Stimulated activated CD4-positive, alpha-beta T cell treated with anti-CD3 and anti-CD28 coated beads, Interleukin-1b, Interleukin-23, amount 100 ng/mL, for 1 hour (primary cell): ENCODE measurements at places on chromosomes 3 and 15.

GRCh38 chr15:92714077-92714476 lies 58.5 kb upstream of the FAM174B start:
- DNase-seq = no peak

DNA sequence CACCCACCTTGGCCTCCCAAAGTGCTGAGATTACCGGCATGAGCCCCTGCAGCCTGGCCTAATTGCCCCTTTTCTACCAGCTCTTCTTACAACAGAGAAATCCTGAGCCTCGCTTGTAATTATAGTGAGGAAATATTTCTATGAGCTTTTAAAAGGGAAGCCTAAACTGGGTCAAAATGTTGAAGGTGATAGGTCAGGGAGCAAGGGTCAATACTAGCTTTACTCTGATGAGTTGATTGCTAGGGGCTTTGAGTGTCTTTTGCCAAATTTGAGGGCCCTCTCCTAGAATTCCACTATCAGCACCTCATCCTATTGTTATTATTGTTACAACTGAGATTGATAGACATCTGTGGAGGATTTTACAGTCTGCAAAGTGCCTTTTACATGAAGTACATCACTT lies 62.4 kb upstream of the PIAS1 start:
- DNase-seq = no peak

DNA sequence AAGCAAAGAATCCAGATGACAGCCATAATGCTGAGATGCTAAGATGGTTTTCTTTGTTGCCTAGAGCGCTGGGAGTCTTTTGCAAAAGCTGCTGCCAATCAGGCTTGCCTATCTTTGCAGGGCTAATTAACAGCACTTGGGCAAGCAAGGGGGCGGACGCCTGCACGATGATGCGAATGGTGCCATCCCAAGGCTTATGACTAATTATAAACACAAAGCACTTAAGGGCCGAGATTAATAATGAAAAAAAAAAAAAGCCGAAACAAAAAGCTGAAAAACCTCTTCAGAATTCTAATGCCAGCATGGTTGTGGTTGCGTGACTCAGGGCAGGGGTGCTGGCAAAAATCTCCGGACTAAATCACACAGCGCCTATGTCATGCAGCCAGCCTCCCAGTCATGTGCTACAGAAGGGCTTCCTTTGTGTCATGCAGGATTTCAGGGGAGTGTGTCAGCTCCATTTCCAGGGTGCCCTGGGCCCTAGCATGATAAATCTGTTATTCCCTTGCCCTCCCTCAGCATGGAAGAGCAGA lies 185.0 kb upstream of the ANKRD28 start:
- DNase-seq = no peak

DNA sequence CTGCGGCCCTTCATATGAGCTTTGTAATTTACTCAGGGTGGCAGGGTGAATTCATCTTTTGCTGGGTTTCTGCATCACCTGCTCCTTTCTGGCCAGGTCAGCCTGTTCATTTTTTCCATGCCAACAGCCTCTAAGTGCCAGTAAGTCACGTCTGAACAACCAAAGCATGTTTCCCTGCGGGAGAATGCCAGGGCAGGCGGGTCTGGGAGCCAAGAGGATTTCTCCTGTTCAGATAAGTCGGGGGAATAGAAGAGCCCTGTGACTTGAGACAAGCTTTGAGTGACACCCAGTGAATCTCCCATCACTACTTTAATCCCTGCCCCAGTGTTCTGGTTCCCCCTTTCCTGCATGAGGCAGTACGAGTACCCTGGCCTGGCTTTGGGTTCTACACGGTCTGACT lies 153.1 kb downstream of the PGPEP1L start:
- no peak for DNase-seq

- DNase-seq = no peak
Observed at GRCh38 chr15:51448622-51449399, 107.4 kb downstream of the GLDN start.

DNA sequence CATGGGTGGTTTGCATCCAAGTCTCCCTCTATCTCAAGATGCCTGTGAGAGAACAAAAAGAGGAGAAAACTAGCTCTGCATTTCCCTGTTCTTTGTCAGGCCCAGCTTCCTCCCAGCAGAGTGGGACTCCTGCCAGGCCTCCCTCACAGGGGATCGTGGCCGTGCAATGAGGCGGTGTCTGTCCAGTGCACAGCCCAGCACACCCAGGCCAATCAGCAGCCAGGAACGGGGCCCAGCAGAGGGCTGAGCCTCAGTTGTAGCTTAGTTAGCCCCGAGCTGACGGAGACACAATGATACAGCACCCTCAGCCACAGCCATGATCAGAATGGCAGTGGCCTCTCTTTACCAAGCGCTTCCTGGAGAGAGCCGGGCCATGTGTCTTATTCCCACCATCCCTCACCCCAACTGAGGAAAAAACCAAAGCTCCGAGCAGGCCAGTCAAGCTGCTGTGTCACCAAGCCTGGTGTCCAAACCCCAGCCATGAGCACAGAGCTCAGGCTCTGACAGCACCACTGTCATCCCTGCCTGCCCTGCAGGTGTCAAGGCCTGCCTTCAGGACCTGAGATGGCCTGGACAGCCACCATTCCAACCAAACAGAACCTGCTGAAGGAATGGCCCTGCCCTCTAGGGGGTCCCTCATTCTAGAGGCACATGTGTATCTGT lies 71.1 kb downstream of the DNAJB8 start:
- no peak for DNase-seq

DNA sequence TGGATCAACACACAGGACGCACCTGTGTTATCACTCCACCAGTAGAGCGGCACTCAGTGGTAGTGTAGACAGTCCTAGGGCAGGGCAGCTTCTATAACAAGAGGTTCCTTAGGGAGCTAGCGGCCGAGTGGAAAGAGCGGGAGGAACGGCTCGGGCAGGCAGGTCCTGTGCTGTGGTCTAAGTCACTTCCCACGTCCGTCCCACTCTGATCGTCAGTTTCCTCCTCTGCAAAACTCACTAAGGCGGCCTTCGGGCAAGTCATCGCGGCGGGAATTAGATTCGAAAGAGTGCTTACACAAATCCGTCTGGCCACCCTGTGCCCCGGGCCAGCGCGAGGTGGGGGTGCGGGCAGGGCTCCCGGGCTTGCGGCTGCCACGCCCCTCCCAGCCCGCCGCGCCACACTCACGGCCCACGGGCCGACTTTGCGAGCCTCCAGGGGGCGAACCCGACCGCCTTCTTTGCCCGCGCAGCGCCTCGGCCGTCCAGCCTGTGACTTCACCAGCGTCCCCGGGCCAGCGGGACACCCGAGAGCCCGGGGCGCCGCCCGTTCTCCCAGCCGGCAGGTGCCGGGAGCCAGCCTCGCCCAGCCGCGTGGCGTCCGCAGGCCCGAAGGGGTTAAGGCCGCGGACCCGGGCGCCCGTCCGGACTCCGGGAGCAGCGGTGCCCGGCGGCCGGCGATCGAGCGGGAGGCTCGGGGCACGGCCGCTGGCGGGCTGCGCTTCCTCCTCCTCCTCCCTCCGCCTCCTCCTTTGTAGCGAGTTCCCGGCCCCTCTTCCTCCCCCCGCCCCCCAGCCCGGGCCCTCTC lies 416 bp upstream of the CORO2B start:
- no peak for DNase-seq
